ENCODE measurements at places on chromosomes 7 and 10.

- no peak for DNase-seq
Measured at GRCh38 chr10:110020265-110020664, 12.5 kb downstream of the ADD3 start.

DNA sequence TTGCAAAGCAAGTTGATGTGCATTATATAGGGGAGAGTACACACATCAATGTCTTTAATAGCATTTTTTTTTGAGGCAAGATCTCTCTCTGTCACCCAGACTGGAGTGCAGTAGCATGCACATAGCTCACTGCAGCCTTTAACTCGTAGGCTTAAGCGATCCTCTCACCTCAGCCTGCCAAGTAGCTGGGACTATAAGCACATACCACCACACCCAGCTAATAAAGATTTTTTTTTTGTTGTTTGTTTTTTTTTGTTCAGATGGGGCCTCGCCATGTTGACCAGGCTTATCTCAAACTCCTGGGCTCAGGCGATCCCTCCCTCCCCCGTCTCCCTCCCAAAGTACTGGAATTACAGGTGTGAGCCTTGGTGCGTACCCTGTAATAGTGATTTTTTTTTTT lies 1.5 kb downstream of the UMAD1 start:
- DNase-seq = no peak

DNA sequence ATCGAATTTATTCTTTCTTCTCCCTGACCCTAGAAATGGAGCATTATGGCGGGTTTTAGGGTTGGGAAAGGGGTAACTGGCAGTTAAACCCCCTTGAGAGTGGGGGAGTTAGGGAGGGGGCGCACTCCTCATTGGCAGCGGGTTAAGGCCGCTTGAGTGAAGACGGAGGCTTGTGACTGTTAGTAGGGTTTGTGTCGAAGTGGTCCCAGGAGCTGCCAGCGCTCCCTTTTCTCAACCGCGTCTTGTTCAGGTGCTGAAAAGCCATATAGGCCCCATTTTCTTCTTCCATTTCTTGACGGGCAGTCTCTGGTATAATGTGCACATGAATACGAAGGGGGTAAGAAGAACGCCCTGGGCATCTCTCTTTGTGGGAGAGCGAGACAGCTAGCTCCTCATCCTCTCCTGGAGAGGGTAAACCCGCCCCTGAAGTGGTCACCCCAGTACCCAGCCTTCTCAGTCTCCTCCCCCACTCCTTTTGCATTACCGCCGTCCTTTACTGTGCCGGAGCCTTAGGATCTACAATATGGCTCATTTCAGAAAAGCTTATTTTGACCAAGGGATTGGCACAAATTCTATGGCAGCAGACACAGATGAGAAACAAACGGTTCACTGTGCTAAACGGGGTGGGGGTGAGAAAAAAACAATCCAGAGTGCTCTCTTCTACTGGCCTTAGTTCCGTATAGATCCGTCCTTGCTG lies 836 bp downstream of the KMT2E start:
- DNase-seq = peak; percentile 57

DNA sequence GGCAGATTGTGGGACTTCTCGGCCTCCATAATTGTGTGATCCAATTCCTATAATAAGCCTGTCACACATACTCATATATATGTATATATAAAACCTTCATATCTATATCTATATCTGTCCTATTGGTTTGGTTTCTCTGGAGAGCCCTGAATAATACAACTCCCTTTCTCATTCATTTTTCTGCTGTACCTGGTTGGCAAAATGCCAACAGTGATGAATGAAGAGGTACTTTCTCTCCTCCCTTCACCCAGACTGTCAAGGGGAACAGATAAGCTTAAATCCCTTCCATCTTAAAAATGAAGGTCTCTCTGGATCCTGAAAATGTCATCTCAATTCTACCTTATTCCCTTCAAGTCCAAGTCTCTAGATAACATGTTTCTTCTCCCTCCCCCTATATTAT lies 60.3 kb upstream of the FOXP2 start:
- DNase-seq = no peak

- peak; percentile 36 for DNase-seq
Measured at GRCh38 chr10:99523251-99523773, 9.4 kb upstream of the NKX2-3 start.

- DNase-seq = no peak
Measured at GRCh38 chr7:4792537-4793126, 17.2 kb downstream of the AP5Z1 start.

- no peak for DNase-seq
Measured at GRCh38 chr7:6284055-6284400, 11.6 kb upstream of the CYTH3 start.

DNA sequence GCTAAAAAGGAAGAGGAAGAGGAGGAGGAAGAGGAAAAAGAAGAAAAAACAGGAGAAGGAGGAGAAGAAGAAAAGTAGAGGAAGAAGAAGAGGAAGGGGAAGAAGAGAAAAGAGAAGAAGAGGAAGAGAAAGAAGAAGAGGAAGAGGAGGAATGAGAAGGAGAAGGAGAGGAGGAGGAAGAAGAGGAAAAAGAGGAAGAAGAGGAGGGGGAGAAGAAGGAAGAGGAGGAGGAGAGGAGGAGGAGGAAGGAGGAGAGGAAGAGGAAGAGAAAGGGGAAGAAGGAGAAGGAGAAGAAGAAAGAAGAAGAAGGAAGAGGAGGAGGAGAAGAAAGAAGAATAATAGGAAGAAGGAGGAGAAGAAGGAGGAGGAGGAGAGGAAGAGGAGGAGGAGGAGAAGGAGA lies 96.4 kb upstream of the GNA12 start:
- no peak for DNase-seq

All from SK-N-SH (cell line).